ENCODE measurements at places on chromosomes 2 and 18.
A peak's percentile ranks its signal among the peaks of the same experiment; 100 is the strongest.

DNA sequence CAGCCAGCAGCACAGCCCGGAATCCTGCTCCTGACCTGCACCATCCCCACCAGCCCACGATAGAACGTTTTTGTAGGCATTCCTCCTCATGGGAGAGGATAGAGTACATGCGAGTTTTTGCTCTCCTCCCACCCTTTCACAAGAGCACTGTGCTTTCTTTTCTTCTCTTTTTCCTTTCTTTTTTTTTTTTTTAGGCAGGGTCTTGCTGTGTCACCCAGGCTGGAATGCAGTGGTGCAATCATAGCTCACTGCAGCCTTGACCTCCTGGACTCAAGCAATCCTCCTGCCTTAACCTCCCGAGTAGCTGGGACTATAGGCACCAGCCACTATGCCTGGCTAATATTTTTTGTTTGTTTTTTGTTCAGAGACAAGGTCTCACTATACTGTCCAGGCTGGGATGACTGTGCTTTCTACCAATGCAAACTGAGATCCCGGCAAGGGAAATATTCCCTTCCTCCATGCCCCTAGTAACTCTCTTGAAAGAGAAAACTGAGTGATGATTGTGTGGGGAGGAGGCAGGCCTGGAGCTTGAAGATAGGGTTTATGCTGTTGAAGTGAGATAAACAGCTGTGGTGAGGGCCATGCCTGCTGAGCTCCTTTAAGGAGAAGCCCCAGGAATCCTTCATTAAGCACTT, 82.6 kb upstream of the TXNDC2 start:
- no peak for DNase-seq

DNA sequence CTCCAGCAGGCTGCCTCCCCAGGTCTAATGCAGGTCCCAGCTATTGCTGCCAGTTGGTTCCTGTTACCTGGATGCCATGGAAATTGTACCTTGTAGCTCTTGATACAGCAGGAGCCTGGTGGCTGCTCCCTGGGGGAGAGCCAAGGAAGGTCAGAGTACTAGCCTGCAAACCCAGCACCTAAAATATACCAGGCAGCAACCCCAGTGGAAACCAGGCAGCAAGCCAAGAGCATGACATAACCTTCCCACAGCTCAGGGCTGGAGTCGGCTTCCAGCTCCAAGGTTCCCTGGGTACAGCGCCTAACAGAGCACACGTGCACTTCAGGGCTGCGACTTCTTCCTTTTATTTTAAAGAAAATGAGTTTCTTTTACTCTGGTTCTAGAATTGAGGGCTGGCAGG, 30.3 kb downstream of the TNP1 start:
- DNase-seq: peak; percentile 32

DNA sequence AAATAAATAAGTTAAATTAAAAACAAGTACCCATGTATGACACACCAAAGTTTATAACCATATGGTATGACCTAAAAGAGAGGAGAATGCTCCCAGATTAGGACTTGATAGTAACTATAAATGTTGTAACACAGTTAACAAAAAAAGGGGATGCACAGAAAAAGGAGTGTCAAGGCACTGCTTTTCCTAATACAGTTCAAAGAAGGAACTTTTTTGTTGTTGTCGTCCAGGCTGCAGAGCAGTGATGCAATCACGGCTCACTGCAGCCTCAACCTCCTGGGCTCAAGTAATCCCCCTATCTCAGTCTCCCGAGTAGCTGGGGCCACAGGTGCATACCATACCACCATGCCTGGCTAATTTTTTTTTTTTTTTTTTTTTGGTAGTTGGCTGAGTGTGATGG, 2.7 kb downstream of the NARS1 start:
- no peak for DNase-seq

DNA sequence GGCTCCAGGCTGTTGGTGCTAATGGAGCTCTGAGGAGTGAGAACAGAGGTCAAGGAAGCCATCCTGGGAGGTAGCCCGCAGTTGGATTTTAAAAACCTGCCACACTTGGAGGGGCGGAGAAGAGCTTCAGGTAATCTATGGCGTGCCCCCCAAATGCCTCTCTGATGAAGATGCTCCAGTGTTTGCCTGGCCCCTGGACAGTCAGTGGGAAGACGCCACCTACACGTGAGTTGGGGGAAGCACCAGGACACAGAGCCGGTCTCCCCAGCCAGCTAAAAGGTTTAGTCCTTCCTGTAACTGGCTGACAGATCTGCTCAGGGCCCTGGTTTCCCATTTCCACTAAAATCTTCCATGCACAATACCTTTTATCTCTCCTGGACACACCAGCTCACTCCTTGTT, 225.0 kb downstream of the TTC32 start:
- DNase-seq: no peak

- no peak for DNase-seq
These were observed 422.5 kb downstream of the LPIN1 start for GRCh38 chr2:12168791-12169388.

- DNase-seq: no peak
These were observed 872 bp downstream of the ASB1 start for GRCh38 chr2:238427435-238428162.

GRCh38 chr2:130728007-130728454, 839 bp upstream of the GPR148 start:
- no peak for DNase-seq

GRCh38 chr18:38006541-38006940, 440.9 kb upstream of the CELF4 start:
- no peak for DNase-seq

DNA sequence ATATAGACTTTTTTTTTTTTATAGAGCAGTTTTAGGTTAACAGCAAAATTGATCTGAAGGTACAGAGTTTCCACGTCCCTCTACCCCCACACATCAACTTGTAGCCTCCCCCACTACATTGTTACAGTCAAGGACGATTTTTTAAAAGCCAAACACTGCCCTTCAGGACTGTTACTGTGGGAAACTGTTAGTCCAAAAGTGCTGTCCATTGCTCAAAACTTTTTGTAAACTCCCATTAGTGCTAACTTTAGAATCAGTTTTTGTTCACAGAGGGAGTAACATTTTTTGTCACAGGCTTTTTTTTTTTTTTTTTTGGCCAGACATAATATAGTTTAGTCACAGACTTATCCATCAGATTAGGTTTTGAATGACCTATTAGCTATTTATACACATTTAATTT, 24.1 kb downstream of the ELP2 start:
- no peak for DNase-seq

DNA sequence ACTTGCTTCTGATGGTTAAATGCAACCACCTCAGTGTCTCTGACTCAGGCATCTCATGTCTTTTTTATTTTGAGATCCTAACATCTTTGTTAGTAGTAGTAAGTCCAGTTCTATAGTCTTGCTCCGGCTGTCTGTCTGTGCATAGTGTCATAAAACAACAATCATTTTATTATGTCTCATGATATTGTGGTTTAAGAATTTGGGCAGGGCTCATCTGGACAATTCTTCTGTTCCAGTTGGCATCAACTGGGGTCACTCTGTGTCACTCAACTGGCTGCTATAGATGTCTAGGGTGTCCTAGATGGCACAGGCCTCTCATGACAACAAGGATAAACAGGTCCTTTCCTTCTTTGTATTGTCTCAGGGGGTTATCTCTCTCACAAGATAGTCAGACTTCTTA, 299.6 kb upstream of the ZNF521 start:
- DNase-seq: no peak

DNA sequence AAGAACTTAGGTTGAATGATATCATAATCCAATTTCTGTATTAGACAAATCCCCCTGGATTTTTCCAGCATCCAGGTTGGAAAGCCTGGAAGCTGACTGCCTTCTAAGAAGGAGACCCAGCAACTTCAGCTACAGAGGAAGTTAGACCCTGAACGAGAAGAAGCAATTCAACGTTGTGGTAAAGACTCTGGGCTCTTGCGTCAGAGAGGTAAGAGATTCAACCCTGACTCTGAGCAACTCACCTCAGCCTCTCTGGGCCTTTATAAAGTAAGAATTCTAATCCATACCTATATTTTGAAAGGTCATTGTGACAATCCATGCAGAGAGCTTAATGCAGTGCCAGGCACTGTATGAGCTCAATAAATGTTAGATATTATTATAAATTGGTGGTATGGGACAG, 9.7 kb downstream of the E2F6 start:
- no peak for DNase-seq

- no peak for DNase-seq
These were observed 428.4 kb upstream of the ZEB2 start for GRCh38 chr2:144948205-144948855.

DNA sequence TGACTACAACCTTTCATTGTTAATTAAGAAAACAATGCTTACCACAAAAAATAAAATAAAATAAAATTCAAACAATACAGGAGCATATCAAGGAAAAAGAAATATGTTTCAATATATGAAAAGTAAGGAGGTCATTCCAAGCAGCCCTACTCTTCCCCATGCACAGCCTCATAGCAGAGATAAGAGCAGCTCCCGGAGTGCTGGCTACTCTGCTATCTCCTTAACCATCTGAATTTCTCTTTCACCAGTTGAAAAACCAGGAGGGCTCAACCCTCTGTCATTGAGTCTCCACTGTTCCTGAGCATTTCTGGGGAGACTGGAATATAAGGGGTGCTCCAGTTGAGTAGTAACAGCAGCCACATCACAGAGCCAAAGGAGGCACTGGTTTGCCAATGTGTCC, 201.4 kb downstream of the TCF4 start:
- no peak for DNase-seq

DNA sequence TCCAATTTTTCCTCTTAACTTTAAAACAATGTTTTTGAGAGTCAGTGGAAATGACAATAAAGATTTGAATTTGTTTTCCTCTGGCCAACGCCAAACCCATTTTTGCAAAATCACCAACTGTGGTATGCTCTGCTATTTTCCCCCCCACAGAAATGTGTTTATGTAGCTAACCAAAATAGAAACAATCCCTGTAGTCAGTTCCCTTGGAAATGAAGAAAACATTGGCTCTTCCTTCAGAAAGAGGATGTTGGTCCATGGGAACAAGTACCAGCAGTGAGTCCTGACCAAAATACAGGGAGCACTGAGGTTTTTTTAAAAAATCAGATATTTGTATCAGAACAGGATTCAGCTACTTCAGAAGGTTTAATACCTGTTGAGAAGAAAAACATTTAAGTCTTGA, 65.3 kb downstream of the SLC40A1 start:
- no peak for DNase-seq

GRCh38 chr2:27264253-27264752, 1.5 kb upstream of the SLC30A3 start:
- no peak for DNase-seq

DNA sequence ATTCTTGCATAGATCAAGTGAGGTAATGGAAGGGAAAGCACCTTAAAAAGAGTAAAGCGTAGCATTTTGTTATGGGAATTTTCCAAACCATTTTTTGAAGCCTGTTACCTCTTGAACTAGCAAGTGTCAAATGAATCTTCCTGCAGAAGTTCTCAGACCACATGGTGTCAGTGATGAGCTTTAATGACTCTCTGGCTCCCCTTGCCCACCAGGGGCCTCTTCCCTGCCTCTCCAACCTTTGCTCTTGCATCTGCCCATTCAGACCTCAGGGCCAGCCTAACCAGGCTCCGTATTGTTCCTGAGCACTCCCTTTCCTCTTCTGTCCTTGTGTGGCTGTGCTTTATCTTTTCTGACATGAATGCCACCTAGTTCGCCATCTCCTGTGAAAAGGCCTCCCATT, 155.9 kb downstream of the DIS3L2 start:
- no peak for DNase-seq

DNA sequence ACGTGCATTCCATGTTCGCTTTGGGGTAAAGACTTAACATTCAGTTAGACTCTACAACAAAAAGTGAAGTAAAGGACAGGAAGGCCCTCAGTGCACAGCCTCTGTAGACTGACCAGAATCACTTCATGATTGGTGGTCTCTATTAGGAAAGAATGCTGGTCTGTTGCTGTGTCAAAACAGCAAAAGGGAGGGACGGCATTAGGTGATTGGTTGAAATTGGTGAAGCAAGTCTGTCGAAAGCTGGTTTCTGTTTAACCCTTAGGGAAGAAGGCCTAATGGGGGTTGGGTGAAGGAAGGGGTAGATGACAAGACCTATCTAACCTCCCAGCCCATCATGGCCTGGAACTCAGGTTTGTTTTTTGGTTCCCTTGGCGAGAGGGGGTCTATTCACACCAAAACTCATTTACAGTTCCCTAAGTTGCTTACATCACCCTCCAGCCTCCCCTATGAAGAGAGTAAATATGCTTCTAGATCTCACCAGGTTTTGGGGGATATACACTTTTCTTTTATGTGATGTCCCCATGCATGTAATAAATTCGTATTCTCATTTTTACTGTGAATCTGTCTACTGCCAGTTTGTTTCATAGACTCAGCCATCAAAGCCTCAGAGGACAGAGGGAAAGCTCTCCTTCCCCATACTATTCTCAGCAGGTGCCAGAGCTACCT, 65.6 kb downstream of the TMEM17 start:
- DNase-seq: no peak

Data from mucosa of descending colon (tissue), 3 donors.